Cortex of kidney (tissue), 1 donor: ENCODE measurements at places on chromosomes 3 and 15.

DNA sequence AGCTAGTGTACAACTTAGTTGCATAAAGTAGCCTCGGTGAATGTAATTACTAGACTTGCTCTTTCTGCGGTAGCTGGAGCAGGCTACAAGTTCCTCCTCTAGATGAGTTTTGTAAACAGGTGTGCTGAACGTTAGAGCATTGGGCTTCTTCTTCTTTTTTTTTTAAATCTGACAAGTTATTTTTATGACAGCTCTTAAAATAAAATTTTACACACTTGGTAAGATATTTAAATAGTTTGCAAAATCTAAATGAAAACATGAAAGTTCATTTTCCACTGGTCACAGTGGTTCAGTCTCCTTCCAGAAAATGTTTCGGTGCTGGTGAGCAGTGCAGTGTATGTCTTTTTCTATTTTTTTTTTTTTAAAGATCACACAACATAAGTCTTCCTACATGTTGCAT, 3.0 kb downstream of the CCR9 start:
- DNase-seq = no peak

DNA sequence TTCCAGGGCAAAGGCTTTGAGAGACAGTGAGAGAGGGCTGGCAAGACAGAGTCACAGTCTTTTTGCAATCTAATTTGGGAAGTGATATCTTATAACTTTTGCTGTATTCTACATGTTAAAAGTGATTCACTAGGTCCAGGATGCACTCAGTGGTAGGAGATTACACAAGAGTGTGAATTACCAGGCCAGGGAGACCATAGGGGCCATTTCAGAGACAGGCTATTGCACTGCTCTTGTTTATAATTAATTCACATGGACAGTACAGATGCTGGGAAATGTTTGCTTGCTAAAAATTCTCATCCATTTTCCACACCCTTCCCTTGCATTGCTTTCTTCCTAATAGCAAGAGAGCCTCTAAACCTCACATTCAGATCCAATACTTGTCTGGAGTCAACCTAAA, 22.6 kb upstream of the POMGNT2 start:
- no peak for DNase-seq

DNA sequence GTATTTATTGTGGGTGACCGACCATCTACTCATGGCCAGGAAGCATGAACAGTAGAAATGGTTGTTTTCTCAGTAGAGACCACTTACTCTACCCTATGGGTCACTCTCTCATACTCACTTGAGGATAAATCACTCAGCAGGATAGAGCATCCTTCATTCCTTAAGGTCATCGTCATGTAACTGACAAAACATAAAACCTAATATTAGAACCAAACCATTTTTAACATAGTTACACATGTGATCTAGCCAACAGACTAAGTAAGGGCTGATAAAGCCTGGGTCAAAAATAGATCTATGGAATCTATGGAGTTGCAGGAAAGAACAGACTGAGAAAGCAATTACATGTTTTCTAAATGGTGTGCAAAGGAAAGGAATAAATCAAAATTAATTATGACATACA, 769.1 kb downstream of the NTRK3 start:
- DNase-seq = no peak

DNA sequence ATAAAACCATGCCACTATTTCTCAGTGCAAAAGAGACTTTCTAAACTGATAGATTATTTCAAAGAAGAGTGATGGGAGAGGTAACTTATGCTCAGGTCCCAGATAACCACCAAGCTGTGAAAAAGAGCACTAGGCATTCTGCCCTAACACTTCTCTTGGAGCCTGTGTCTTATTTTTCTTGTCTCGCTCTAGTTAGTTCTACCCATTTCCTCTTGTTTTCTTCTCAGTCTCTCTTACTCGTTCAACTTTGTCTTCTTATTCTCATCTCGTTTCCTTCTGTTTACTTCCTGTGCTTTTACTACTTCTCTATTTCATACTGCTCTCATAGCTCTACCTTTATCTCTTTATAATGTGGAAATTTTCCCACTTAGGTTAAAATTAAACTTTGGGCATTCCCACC, 91.8 kb upstream of the CGNL1 start:
- no peak for DNase-seq

- no peak for DNase-seq
Measured at GRCh38 chr3:66037330-66037985, 1.3 kb downstream of the MAGI1 start.

GRCh38 chr15:44670087-44670950, 6.9 kb upstream of the SPG11 start:
- DNase-seq = no peak

DNA sequence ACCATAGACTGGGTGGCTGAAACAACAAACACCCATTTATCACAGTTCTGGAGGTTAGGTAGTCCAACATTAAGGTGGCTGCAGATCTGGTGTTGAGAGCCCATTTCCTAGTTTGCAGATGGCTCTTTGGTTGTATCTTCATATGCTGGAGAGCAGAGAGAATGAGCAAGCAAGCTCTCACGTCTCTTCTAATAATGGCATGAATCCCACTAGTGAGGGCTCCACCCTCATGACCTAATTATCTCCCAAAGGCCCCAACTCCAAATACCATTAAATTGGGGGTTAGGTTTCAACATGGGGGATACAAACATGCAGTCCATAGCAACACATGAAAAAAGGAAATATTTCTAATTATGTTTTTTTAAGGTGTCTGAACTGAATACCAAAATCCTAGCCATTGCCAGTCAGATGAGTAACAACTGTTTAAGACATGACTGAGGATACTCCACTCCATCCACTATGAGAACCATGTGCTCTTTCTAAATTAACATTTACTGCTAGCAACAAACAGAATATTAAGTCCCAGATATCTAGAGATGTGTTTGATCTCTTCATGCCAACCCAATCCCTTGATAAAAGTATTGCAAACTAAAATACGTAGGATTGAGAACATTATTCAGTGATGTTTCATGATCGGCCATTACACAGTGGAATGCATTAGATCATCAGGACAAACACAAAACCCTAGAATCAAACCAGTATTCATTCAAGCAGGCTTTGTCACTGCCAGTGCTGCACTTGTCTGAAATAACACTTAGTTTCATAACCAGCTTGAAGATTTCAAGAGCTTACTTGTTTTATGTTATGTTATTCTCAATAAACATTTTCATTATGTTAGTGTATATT, 340.3 kb downstream of the SLC9A9 start:
- DNase-seq = no peak

- no peak for DNase-seq
Measured at GRCh38 chr3:94063496-94064119, 747 bp downstream of the NSUN3 start.

GRCh38 chr3:152910966-152911365, 76.0 kb downstream of the P2RY1 start:
- no peak for DNase-seq

- DNase-seq = no peak
Measured at GRCh38 chr15:101064795-101065569, 145.8 kb downstream of the LRRK1 start.

DNA sequence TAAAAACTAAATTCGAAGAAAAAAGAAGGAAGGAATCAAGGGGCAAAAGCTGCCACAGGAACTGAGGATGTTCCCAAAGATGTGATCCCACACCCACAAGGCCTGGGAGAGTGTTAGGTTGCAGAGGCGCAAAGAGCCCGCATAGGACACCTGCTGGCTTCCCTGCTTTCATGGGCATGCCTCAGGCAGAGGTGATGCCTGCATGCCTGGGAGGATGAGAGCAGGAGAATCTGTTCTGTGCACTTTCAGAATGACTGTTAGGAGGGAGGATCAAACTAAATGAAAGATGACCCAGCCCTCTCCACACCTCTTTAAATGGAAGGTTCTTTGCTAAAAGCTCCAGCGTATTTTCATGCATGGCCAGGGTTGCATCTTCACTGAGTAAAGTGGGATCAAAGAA, 162.4 kb downstream of the PLCL2 start:
- no peak for DNase-seq

DNA sequence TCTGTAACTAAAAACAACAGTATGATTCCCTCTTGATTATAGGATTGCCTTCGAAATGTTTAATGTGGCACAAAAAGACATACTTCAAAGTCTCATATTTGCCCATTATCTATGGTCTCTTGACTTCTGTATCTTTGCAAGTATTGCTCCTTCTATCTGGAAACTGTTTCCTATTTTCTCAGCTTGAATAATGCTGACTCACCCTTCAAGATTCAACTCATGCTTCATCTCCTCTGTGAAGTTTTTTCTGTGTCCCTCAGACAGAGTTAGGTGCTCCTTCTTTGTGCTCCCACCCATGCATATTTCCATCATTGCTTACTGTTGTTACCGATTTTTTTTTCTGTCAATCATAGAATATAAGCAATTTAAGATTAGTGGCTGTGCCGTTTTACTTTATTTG, 192.8 kb upstream of the ROBO1 start:
- DNase-seq = no peak

GRCh38 chr3:187352581-187353575, 15.3 kb upstream of the RTP4 start:
- no peak for DNase-seq

DNA sequence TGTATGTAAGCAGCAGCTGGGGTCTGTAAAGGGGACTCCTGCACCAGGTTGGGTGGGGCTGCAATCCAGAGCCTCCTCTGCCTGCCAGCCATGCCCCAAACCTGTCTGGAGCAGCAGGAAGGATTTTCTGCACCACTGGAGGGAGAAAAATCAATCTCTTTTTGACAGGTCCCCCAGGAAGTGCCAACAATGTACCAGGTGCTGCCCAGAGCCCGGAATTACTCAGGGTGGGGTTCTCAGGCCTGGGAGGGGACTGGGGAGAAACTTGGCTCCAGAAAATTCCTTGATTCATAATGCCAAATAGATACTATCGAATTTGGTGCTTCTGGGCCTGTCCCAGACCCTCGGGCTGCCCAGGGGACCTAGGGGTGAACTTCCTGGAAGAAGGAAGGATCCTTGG, 52.6 kb downstream of the WNT7A start:
- DNase-seq = no peak

DNA sequence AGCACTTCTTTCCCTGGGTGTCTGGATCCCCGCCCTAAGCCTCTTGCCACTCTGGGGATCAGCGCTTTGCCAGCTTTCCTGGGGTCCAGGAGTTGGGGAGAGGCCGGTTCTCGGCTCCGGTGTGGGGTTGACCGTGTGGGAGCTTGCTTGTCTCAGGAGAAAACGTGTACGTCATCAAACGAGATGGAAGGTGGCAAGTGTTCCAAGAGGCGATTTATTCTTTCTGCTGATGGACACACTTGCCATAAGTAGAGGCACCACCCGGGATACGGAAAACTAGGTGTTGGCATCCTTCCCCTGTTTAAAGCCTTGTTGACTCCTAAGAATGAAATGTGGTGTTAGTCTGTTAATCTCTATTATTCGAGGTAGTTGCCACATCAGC, 295 bp downstream of the ZWILCH start:
- DNase-seq = no peak
